ENCODE measurements at places on chromosomes 7 and 10.

DNA sequence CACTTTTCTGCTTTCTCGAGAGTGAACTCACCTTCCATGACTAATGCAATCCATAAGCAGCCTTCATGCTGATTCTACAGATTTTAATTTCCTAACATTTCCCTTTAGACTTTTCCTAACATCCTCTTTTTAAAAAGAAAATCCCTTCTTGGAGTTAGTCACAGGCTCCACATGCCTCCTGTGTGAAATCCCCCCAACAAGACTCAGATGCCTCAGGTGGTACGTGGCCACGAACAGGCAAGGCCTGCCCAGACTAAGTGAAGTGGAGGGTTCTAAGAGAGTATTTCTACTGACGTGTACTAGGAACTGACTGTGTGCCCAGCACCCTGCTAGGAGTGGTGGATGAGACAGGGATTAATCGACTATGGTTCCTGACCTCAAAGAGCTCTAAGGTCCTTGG is 125.9 kb upstream of the HPS1 start:
- no peak for DNase-seq

- DNase-seq: no peak
These were observed 54.1 kb downstream of the TCF7L2 start for GRCh38 chr10:113004069-113004618.

- DNase-seq: no peak
These were observed 69.0 kb upstream of the LRRC17 start for GRCh38 chr7:102843850-102844249.

DNA sequence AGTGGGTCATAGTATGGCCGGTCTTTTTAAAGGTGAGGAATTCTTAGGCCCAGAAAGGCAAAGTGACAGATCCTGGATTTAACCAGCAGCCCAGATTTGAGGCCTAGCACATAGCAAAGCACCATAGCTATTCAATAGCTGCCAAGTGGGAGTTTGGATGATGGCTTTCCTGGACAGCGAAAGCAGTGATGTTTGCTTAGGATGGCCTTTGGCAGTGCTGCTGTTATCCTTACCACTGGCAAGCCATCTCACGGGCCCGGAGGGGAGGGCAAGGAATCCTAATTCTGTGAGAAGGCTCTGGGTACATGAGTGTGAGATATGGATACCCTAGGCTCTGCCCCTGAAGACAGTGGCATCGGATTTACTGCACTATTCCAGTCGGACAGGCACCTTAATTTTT is 50.4 kb downstream of the TCF7L2 start:
- DNase-seq: no peak

- no peak for DNase-seq
These were observed 113.9 kb upstream of the PRR15 start for GRCh38 chr7:29449569-29450260.

DNA sequence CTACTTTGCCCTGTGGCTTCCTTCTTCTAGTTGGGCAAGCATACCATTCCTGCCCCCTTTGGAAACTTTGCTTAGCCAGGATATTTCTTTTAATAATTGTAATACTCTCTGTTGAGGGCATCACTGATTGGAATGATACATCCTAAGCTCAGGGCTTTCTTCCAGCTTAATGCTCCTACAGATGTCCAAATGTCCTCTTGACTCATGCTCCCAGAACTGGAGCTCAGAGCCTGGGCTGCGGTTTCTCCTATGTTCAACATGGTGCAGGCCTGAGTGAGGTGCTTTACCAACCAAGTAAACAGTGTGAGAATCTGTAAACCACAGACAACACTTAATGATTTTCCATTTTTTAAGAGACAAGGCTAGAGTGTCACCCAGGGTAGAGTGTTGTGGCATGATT is 108.6 kb downstream of the LRRC4 start:
- DNase-seq: no peak

DNA sequence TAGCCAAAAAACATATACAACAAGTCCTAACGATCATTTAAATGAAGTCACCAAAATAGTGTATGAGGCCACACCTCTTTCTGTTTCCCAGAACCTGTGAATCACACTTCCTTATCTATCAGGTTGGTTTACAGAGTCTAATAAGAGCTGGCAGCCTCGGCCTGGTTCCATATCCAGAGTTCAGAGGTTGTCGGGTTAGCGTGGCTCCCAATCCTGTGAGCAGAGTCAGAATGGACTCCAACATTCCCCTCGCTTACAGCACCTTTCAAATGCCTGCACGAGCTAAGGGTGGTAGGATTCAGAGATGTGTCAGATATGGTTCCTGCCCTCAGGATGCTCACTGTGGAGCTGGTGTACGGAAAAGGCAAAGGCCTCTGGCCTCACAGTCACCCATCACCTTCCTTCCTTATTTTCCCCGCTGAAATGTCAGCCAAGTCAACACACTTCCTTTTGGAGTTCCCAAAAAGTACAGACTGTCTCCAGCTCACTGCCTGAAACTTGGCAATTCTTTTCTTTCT is 6.0 kb downstream of the IL15RA start:
- no peak for DNase-seq

DNA sequence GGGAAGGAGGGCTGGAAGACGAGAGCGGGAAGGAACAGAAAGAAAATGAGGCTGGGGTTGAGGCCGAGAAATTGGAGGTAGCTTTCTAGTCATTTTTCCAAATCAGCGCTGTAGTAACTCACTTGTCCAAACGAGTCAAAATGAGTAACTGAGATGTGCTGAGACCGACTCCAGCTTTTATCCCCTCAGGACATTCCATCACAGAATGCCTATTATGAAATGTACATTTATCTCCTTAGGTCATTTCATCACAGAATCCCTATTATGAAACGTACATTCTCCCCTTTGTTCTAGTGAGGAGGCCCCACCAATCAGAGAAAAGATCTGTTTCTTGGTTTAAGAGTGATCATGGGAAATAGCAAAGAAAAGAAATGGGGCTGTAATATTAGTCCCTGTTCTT is 55.7 kb upstream of the AMPH start:
- DNase-seq: no peak

- DNase-seq: no peak
These were observed 126.1 kb downstream of the AOAH start for GRCh38 chr7:36598054-36598674.

GRCh38 chr7:133839121-133839520 is 288.0 kb upstream of the LRGUK start:
- no peak for DNase-seq

DNA sequence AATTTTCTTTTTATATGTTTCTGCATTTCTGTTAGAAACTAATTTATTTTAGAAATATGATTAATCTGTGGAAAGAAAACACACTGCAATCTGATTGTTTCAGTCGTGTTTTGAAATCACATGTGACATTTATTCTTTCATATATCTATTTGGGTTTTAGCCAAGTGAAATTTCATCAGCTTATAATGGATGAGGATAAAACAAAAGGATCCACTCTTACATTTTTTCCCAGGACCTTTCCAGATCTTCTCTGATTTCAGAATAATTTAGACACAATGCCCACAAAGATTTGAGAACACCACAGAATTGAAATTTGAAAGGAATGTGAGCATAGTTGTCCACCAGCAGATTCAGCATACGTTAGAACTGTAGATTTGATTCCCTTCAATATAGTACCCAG is 29.1 kb downstream of the CBLL1 start:
- DNase-seq: no peak

- no peak for DNase-seq
These were observed 306.6 kb upstream of the PFKP start for GRCh38 chr10:2760736-2761135.

DNA sequence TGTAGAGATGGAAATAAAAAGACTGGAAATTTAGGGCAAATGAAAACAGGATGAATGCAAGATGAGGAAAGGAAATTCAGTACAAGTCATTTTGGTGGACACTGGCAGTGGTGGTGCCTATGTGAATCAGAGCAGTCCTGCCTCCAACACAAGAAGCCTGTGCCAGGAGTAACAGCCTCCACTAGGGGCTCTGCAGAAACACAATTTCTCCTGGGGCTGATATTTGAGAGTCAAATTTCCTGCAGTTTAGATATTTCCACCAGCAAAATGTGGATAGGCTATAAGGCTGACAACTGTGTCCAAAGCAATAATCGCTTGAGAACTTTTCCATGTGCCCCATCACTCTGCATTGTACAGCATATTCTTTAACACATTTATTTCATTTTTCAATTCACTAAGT is 4.7 kb upstream of the PLXDC2 start:
- DNase-seq: no peak

DNA sequence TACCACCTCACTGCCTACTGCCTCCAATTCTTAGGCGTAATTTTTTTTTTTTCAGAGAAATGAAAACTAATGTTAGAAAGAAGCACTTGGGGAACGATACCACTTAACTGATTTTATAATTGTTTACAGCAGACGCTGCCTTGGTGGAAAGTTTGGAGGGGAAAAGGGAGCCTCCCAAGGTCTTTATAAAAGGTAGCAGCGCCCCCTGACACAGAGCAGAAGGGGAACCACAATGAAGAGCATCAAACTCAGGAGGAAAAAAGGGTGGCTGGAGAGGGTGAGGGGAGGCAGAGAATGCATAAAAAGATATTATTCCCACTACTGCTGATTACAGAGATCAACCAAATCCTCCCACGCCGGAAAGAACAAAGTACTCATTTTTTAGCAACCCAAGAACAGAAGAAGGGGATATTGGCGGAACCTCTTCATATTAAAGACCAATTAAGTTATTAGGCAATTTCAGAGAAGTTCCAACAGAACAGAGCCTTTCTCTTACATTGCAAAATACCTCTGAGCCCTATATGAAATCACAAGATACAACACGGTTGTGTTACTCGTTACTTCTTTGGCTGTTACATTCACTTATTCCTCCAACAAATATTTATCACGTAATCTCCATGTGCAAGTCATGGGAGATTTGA is 135.8 kb downstream of the TEX36 start:
- no peak for DNase-seq

DNA sequence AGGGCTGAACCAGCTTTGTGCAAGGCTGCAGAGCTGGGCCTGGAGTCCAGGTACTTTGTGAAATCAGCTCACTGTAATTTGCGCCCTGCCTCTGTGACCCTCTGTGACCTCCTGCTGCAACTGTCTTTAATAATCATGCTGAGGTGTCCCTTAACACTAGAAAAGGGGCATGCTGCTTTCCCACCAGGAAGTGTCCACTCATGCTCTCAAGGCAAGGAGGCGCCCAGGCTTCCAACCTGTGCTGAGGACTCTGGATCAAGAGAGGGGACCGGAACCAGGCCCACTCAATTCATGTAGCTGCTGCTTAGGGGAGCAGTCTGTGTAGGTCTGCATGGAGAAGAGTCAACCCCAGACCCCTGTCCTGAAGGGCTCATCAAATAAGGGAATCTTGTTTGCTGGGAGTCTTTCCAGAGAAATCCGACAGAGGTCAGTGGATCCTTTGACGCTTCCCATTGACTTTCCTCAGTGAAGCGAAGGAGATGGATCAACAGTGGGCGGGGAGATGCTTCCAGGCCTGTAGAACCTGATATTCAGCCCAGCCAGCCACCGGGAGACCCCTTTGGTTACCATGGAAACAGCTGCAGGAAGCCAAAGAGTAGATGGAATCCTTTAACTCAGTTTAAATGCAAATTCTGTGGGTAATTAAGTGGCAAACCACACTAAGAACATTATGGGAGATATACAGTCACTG is 945.9 kb downstream of the GRID1 start:
- no peak for DNase-seq

GRCh38 chr7:134515569-134516468 is 11.5 kb upstream of the AKR1B10 start:
- DNase-seq: no peak

GRCh38 chr7:70037171-70037933 is 439.1 kb downstream of the AUTS2 start:
- DNase-seq: no peak

- DNase-seq: no peak
These were observed 390.6 kb downstream of the SDK1 start for GRCh38 chr7:3691478-3692158.

GRCh38 chr7:146235195-146235594 is 118.6 kb downstream of the CNTNAP2 start:
- no peak for DNase-seq

- no peak for DNase-seq
These were observed 34.1 kb upstream of the NMT2 start for GRCh38 chr10:15202639-15203038.

- DNase-seq: no peak
These were observed 7.3 kb downstream of the ATP6V1F start for GRCh38 chr7:128869944-128870285.

All from stimulated activated CD4-positive, alpha-beta T cell treated with anti-CD3 and anti-CD28 coated beads, Interleukin-15, amount 100 ng/mL, for 1 hour (primary cell).